ENCODE measurements at places on chromosomes 13 and 19.

- DNase-seq = no peak
These were observed 15.5 kb upstream of the KIR3DL3 start for GRCh38 chr19:54708781-54709180.

- no peak for DNase-seq
These were observed 10.5 kb downstream of the DDX39A start for GRCh38 chr19:14408491-14409145.

- peak; percentile 60 for DNase-seq
These were observed 65.6 kb downstream of the MCF2L start for GRCh38 chr13:113034451-113035212.

DNA sequence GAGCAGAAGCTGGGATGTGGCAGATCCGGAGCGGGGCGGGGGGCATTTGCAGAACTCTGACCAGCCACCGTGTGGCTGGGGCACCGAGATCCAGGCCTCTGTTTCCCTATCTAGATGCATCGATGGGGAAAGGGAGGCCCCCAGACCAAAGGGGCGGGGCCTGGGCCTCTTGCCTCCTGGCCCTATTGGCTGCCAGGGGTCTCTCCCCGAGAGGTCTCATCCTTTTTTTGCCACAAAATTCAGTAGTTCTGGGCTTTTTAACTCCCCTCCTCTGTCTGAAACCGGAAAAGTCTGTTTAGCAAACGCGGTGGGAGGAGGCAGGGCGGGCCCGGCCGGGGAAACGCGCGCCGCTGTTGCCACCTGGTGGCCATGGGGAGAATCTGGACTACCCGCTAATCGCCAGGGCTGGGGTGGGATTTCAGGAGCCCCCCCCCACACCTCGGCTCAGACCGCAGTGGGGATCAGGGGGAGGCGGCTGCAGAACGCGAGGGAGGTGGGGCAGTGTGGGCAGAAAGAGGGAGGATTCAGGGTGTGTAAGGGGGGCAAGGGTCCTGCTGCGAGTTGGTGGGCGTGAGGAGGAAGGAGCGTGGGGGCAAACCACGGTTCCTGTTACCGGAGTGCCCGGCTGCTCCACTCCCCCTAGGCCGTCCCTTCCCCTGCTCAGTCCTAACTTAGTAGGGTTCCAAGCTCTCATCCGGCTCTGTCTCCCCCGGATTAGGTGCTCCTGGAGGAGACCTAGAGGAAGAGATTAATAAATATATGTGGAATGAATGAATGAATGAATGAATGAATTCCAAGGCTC is 28.3 kb downstream of the IL12RB1 start:
- peak; percentile 46 for DNase-seq

GRCh38 chr19:27794494-27795042 is 1418.4 kb downstream of the UQCRFS1 start:
- DNase-seq = no peak

GRCh38 chr19:55985254-55985653 is 1.3 kb upstream of the NLRP5 start:
- DNase-seq = no peak

DNA sequence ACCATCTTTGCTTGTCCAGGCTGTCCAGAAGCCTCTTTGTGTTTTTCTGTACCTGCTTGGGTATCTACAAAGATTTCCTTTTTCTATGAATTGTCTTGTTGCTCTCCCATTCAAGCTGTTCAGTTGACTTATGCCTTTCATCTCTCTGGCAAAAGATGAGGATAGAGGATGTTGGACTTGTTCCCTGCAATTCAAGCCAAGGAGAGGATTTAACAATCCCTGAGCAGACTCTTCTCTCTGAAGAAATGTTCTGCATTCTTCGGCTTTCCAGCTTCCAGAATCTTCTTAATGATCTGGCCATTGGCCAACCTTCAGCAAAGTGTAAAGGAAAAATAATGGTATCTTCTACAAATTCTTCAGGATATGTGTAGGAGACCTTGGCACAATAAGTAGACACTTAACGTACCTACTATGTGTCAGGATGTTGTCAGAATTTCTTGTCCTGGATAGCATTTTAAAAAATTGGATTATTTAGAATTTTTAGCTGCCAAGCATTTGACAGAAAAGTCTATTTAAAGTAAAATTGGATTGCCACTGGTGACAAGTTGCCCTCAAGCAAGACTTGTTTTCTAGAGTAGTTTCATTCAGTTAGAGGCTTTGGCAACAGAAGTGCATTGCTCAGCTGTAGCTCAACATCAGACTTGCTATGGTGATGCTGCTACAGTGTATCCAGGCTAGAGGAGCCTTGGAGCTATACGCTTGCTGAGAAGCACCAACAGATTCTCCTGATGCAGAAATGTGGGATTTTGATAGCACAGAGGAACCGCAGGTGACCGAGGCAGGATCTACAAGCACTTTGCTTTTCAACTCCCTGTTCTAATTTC is 455.7 kb downstream of the SUCLA2 start:
- no peak for DNase-seq

GRCh38 chr13:65064967-65065366 is 2165.2 kb downstream of the PCDH9 start:
- no peak for DNase-seq

DNA sequence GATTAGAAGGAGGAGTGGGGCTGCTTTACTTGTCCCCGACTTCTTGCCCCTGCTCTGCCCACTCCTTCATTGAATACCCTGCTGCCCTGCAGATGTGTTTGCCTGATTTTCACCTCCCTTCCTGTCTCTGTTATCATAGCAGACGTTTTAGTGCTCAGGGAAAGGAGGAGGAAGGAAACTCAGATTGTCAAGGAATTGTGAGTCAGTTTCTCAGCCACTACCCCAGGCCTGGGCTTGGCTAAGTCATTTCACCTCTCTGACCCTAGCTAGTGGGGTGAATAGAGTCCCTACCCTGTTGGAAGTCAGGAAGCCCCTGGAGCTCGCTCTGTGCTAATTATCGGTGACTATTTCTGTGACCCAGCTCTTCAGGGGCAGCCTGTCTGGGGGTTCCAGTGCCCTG is 3.9 kb downstream of the BCKDHA start:
- no peak for DNase-seq

GRCh38 chr19:18208098-18208951 is 4.5 kb upstream of the RAB3A start:
- DNase-seq = no peak

- DNase-seq = no peak
These were observed 98.5 kb downstream of the MIPEP start for GRCh38 chr13:23790577-23791170.

DNA sequence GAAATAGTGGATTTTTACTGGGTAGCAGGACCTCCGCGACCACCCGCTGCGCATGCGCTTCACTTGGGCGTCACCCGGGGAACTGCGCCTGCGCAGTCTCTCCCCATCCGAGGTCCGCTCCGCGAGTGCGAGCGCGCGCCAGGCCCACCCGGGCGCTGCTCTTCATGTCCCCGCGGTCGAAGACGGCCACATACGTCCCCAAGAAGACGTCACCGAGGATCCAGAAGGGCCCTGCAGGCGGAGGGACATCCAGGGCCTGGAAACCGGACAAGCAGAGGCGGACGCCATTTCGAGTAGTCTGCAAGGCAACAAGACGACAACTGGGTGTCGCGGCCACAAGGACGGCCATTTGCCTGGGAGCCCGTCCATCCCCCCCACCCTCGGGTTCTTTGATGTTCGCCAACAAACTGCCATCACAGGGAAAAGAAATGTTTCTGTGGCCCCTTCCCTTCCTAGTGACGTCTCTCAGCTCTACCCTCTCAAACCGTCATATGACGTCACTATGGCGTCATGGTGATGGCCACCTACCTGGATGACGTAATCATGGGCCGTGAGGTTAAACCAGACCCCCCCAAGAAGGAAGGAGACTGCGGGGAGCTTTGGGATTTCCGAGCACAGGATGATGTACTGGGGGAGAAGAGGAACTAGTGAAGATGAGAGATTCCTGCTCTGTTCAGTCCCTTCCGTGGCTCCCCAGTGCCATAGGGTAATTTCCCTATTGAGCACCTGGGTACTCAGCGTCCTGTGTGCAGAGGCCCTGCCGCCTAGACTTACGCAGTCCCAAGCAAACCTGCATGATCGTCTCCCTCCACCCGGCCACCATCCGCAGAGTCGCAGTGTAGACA is 6.7 kb downstream of the NAPSA start:
- no peak for DNase-seq

DNA sequence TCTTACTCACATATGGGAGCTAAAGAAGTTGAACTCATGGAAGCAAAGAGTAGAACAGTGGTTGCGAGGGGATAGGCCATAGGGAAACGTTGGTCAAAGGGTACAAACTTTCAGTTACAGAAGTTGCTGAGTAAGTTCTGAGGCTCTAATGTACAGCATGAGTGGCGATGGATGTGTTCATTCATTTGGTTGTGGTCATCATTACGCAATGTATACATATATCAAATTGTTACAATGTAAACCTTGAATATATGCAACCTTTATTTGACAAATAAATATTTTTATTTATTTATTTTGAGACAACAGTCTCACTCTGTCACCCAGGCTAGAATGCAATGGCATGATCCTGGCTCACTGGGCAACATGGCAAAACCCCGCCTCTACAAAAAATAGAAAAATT is 38.7 kb downstream of the ZIC5 start:
- DNase-seq = no peak

GRCh38 chr13:53398051-53398450 is 369.4 kb downstream of the OLFM4 start:
- DNase-seq = no peak

- DNase-seq = no peak
These were observed 34.7 kb upstream of the UBAC2 start for GRCh38 chr13:99165753-99166587.

DNA sequence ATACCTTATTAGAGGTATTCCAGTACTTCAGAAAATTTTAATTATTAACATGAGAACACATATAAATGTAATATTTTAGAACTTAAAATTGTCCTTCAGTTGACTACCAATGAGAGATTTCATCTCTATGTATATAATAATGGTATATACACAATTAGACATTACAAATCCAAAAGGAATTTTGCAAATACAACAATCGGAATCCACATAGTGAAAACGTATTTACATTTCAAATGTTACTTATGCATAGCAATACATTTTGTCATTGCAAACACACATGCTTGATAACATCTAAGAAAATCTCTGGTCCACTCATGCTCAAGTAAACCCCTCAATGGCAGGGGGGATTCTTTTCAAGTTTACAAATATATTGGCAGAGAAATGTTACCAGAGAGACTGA is 2345.2 kb downstream of the PCDH9 start:
- DNase-seq = no peak

DNA sequence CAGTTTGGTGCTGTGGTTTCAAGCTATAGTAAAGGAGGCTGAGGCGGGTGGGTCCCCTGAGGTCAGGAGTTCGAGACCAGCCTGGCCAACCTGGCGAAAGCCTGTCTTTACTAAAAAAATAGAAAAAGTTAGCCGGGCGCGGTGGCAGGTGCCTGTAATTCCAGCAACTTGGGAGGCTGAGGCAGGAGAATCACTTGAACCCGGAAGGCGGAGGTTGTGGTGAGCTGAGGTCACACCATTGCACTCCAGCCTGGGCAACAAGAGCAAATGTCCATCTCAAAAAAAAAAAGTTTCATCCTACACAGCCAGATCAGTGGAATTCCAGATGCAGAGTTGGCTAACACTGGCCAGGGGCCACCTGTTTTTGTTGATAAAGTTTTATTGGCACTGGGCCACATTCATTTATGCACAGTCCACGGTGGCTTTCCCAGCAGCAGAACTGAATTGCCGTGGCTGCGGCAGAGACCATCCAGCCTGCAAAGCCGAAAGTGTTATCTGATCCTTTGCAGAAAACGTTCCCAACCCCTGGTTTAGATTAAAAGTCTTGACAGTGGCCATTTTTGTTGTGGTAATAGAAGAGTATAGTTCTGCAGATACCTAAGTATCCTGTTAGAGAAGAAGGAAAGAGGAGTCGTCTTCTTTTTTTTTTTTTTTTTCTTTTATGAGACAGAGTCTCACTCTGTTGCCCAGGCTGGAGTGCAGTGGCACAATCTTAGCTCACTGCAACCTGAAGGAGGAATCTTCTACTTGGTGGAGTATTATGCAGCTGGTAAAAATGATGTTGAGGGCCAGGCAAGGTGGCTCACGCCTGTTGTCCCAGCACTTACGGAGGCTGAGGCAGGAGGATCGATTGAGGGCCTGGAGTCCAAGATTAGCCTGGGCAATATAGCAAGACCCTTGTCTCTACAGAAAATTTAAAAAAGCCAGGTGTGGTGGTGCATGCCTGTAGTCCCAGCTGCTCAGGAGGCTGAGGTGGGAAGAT is 8.7 kb downstream of the NCLN start:
- DNase-seq = no peak

- peak; percentile 7 for DNase-seq
These were observed 1.8 kb downstream of the FGF14 start for GRCh38 chr13:102399791-102400674.

GRCh38 chr13:112775791-112776279 is 86.0 kb downstream of the ATP11A start:
- no peak for DNase-seq

DNA sequence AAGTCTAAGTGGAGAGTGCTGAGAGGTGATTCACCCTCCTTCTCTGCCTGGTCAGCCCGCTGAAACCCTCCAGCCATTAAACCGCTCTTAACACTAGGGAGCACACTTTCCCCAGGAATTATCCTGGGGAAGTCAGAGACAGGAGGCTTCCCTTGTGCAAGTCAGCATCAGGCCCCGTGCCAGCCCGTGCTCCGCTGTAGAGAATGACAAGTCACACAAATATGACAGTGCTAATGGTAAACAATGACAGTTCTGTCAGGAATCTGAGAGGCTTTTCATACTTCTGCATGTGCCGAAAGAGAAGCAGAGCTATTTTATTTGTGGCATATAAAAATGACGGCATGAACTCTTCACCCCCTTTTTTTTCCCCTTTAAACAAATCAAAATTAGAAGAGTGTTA is 816.9 kb upstream of the SLC10A2 start:
- peak; percentile 91 for DNase-seq

GRCh38 chr13:20894245-20894644 is 8.3 kb downstream of the XPO4 start:
- no peak for DNase-seq

DNA sequence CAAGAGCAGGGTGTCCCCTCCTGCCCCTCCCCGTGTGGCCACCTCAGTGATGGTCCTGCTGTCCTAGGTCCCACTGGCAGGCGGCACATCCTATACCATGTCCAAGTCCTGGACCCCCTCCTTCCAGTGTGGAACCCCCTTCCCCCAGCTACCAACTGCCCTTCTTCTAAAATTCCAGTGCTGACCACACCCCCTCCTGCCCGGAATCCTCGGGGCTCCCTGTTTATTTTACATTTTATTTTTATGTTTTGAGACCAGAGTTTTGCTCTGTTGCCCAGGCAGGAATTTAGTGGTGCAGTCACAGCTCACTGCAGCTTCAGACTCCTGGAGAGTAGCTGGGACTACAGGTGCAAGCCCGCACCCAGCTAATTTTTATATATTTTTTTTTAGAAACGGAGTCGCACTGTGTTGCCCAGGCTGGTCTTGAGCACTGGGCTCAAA is 945 bp upstream of the CPAMD8 start:
- DNase-seq = no peak

DNA sequence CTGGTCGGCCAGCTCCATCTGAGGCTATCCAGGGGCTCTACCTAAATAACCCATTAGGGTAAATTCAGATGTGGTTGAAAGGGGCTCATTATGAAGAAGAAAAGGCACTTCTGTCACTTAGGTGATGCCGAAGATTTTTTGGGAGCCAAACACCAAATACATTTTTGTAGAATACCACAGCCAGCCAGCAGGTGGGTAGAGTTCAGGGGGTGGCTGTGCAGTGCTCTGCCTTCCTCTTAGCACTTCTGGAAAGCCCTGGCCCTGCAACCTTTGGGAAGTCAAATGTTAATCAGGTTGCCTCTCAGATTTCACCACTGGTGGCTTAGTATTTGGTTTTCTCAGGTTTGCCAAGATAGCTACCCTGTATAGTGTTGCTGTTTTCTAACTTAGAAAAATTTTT is 18.5 kb upstream of the GPR18 start:
- no peak for DNase-seq

GRCh38 chr19:19034204-19034624 is 811 bp downstream of the ARMC6 start:
- no peak for DNase-seq

- no peak for DNase-seq
These were observed 504.5 kb downstream of the TBC1D4 start for GRCh38 chr13:74977498-74977897.
